ENCODE measurements at places on chromosomes 5 and 9.

DNA sequence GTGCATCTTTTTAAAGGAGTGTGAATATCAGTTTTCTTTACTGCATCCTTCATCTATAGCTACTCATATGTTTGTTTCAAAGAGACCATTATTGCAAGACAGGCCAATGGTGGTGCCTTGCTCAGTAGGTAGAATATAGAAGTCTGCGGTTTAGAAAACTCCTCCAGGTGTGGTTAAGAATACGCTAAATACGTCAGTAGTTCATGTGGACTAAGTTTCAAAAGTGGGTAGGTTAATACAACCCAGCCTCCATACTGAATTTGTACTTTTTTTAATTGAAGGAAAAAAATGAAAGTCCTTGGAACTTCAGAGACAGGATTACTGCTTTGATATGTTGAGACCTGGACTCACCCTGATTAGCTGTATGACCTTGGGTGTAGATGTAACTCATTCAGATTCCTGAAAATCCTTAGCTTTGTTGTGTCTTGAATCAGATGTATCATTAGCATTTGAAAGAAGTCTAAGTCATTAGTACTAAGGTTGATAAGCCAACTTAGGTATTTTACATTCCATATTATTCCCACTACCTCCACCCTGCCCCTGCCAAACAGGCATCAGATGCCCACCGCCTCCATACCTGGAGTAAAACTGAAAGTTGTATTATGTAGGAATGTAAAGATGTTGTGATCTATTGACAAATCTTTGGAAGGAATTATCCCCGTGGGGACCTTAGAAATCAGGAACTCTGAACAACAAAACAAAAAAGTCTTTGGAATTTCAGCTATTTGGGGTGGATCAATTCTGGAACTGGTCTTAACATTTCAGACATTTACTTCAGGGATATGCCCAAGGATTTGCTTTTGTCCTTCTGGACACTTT is 6.1 kb downstream of the BASP1 start:
- DNase-seq = no peak

- no peak for DNase-seq
These were observed 20.4 kb upstream of the ARSI start for GRCh38 chr5:150323092-150323491.

DNA sequence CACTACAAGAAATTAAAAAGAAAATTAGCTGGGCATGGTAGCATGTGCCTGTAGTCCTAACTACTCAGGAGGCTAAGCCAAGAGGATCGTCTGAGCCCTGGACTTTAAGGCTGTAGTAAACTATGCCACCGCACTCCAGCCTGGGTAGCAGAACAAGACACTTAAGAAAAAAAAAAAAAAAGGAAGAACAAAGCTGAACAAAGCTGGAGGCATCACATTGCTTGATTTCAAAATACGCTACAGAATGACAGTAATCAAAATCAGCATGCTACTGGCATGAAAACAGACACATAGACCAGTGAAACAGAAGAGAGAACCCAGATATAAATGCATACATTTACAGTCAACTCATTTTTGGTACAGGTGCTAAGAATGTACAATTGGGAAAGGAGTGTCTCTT is 14.5 kb upstream of the OTULIN start:
- DNase-seq = no peak

- no peak for DNase-seq
These were observed 1.0 kb downstream of the PHPT1 start for GRCh38 chr9:136849960-136850865.

DNA sequence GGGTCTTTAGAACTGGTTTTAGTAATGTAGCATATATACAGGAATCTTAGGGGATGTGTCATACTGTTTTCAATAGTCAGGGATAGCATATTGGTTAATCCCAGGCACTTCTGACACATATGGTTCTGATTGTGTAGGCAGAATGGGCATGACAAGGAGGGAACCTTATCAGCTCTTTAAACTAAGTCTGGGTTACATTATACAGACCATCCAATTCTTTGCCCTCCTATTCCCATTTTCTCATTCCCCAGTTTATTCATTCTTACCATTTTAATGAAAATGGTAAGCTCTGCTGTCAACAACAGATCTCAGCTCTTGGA is 85.1 kb downstream of the NDUFAF2 start:
- no peak for DNase-seq

DNA sequence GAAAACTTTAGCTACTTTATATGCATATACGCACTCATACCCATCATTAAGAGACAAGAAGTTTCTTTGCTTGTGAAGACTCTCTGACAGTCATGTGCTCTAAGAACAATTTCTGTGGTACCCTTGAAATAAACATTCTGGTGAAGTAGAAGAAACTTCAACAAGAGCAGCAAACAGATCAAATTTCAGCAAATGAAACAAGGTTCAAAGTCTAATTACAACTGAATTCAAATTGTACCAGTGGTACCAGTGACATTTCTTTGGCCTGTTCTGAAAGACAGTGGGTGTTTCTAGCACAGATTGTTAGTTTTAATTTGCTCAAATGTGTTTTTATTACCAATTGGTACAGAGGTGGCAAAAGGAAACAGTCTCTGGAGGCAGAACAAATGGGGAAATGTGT is 391.0 kb downstream of the CHSY3 start:
- DNase-seq = no peak

DNA sequence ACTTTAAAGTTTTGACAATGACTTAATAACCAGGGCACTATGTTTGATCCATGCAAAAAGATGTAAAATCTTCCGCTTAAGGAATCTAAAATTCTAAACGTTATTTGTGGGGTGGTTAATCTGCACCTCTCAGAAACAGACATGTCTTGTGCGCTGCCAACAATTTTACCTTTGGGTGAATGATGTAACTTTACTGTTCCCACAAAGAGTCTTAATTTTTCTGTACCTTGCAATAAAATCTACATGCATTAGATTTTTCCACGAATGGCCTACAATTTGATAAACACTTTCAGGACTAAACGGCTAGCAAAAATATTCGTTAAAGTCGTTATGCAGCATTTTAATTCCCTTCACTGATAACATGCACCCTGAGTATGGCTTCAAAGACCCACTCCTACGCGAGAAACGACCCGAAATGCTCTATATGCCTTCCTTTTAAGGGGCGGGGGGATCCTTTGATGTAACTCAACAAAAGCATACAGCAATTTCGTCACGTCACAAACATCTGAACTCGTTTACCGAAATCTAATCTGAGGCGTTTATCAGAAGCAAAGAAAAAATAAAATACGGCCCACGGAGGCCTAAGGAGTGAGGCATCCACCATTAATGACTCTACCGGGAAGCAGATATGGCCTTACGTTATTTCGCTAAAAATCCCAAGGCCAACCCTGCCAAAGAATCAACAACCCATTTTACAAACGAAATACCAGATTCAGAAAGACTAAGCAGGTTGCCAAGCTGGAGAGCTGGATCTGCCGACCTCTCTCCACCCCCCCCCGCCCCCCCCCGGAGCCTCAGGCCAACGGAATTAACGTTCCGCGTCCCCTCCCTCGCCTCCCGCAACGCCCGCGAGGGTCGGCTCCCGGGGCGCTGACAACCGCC is 621 bp downstream of the AK6 start:
- DNase-seq = no peak

- no peak for DNase-seq
These were observed 259.2 kb downstream of the PDZD2 start for GRCh38 chr5:31898036-31898632.

- no peak for DNase-seq
These were observed 486.6 kb downstream of the ARHGEF28 start for GRCh38 chr5:74112372-74113195.

- DNase-seq = no peak
These were observed 126.2 kb downstream of the BASP1 start for GRCh38 chr5:17343675-17344074.

DNA sequence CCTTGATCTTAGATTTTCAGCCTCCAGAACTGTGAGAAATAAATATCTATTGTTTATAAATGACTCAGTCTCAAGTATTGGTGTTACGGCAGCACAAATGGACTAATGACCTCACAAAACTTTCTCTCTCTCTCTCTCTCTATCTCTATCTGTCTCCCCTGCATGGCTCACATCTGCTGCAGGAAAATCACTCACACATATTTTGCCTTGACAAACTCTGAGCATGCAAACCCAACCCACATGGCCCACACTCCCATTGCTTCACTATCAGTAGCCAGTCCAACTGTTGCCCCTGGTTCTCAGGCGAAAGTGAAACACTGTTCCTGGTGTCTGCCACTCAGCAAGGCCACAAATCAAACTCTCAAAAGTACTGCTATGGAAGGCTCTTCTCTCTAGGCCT is 66.4 kb upstream of the PIK3R1 start:
- DNase-seq = no peak

DNA sequence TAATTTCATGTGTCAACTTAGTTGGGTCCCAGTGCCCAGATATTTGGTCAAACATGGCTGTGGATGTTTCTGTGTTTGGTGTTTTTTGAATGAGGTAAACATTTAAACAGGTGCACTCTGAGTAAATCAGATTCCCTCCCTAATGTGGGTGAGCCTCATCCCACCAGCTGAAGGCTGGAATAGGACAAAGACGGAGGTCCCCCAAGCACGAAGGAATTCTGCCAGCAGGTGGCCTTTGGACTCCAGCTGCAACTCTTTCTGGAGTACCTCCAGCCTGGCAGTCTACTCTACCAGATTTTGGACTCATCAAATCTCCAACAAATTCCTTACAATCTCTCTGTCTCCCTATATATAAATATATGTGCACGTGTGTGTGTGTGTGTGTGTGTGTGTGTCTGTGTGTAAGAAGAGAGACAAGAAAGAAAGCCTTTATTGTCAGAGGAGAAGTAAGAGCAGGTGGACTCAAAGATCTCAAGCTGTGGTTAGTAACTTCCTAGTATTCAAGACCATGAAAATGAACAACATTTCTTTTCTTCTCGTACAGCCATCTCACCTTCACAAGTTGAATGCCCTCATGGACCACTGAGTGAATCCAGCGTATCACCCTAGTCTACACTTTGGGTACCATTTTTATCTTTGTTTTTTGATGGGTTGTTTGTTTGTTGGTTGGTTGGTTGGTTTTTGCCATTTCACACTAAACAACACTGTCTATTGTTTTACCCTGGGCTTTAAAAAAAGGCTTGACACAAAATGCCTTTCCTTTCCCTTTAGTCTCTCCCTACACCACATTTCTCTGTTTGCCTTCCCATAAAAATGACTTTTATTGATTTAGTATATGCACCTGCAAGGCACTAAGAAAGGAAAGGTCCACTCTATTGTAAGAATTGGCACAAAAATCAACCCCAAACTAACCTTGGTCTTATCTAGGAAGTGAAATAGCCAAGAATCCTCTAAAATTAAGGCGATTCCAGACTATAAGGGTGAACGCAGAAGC is 118.7 kb downstream of the TENT4A start:
- no peak for DNase-seq

GRCh38 chr9:97856857-97857605 is 4.0 kb downstream of the FOXE1 start:
- DNase-seq = no peak

DNA sequence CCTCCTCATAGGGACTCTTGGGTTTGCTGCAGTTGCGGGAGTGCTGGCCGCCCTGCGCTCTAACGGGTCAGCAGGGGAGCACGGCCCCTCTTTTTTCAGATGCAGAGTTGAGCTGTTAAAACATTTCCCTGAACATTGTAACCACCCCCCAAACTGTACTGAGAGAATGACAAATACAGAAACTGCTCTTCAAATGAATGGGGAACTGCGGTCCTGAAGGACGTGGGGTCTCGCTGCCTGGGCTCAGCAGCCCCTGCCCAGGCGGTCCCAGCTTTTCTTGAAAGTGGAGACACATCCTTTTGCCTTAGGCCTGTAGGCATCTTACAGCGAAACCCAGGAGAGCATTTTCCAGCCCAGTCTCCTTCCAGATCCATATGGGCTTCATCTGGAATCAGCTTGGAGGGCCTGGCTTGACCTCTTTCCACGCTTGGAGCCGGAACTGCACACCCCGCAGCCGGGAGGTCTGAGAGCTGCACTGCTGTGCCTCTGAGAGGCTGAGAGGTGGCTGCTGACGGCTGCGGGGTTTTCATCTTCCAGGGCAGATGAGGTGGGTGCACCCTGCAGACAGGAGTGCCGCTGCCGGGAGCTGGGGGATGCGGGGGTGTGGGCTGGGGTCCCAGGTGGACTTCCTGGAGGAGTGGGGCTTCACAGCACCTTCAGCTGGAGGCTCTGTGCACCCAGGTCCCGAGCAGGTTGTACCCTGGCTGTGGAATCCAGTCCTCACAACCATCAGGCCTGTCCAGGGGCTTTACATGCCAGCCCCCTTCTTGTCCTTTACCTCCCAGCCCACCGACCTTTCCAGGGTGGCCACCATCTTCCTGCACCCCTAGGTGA is 1.2 kb upstream of the AGPAT2 start:
- DNase-seq = no peak

- DNase-seq = no peak
These were observed 28.5 kb downstream of the DPYSL3 start for GRCh38 chr5:147481376-147481775.

DNA sequence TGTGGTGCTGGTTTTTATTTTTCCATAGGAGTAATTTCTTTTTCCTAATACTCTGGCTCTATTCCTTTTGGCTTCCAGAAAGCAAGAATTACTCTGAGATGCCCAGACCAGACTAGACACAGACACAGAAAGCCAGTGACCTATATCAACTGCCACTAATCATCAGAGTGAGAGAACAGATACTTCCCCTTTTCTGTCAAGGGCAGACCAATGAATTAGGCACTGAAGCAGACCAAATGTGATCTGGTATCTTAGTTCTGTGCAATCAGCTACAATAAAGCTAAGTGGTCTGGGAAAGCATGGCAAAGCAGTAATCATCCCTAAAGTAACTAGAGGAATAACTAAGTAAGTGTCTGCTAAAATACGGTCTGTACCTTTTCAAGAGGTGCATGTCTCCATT is 239.1 kb downstream of the ELAVL2 start:
- no peak for DNase-seq

GRCh38 chr5:93277051-93277450 is 304.0 kb downstream of the NR2F1-AS1 start:
- no peak for DNase-seq

DNA sequence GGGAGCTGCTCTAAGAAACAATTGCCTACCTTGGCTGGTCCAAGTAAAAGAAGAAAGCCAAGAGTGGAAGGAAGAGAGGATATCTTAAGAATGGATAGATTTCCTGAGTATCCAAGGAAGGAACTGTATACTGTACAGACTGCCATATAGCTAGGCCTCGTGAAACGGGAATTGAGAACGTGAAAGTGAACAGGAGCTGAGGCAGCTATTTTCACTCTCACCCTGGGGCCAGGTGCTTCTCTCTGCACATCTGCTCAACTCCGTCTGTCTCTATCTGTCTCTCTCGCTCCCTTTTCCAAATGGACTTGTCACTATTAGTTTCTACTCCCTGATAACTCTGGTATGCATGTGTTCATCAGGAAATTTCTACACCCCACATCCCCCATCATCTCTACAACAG is 35.9 kb upstream of the TESK1 start:
- DNase-seq = no peak

DNA sequence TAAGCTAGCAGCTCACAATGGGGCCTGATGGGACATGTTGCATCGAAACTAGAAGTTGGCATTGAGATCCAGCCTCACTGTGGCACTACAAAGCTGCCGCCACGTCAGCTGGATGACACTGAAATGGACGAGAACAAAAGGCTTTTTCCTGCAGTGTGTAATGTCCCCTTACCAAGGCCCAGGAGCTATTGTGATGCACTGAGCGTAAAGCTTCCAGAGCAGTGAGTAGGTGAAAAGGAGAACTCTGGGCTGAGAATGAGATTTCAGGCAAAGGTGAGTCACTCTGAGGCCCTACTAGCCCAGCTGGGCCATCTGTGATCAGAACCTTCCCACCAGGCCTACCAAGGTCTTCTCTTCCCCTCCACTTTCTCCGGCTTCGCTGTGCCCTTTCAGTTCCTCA is 528.1 kb upstream of the KLF4 start:
- no peak for DNase-seq

Measured in caudate nucleus (tissue), 63 donors.